ENCODE measurements at places on chromosomes 7 and 10.

DNA sequence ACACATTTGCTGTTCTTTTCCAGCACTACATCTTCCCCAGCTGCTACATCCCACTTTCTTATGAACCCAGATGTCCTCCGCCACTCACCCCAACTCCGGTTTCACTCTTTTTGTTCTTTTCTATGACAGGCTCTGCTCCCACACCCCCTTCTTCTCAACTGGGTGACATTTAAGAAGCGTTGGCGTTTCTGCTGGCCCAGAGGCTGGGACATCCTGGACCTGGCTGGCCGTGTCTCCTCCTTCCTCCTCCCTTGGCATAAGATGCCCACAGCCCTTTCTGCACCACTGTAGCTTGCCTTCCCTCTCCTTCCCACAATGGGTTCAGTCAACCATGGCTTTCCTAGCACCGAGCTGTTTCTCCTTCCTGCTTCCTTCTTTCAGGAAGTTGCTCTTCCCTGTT, 9.4 kb upstream of the CALML5 start:
- no peak for DNase-seq

GRCh38 chr10:22693371-22693784, 21.0 kb downstream of the PIP4K2A start:
- peak; percentile 29 for DNase-seq

DNA sequence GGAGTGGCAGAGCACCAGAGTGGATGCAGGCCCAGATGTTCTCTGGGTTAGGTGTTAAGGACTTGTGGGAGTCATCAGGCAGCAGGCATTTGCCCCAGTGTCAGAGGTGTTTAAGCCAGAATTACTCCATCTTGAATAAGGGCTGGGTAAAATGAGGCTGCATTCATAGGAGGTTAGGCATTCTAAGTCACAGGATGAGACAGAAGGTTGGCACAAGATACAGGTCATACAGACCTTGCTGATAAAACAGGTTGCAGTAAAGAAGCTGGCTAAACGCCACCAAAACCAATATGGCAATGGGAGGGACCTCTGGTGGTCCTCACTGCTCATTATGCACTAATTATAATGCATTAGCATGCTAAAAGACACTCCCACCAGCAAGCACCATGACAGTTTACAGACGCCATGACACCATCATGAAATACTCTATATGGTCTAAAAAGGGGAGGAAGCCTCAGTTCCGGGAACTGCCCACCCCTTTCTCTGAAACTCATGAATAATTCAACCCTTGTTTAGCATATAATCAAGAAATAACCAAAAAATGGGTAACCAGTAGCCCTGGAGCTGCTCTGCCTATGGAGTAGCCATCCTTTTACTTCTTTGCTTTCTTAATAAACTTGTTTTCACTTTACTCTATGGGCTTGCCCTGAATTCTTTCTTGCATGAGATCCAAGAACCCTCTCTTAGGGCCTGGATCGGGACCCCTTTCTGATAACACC, 882 bp upstream of the LRRC61 start:
- DNase-seq, result peak; percentile 71

- DNase-seq, result no peak
These were observed 143.5 kb downstream of the NEURL1 start for GRCh38 chr10:103637011-103637410.

GRCh38 chr7:36967387-36967786, 243.1 kb upstream of the AOAH start:
- DNase-seq, result peak; percentile 67

DNA sequence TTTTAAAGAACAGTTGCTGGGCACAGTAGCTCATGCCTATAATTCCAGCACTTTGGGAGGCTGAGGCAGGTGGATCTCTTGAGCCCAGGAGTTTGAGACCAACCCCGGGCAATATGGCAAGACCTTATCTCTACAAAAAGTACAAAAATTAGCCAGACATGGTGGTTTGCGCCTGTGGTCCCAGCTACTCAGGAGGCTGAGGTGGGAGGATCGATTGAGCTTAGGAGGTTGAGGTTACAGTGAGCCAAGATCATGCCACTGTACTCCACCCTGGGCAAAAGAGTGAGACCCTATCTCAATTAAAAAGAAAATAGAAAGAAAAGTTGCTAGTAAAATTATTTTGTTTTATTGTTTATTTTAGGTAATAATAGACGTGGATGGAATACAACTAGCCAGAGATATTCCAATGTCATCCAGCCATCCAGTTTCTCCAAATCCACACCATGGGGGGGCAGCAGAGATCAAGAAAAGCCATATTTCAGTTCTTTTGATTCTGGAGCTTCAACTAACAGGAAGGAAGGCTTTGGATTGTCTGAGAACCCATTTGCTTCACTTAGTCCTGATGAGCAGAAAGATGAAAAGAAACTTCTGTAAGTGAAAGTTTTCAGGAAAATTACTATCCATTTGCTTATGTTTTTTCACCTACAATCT, 3.0 kb downstream of the NUP42 start:
- DNase-seq, result no peak

DNA sequence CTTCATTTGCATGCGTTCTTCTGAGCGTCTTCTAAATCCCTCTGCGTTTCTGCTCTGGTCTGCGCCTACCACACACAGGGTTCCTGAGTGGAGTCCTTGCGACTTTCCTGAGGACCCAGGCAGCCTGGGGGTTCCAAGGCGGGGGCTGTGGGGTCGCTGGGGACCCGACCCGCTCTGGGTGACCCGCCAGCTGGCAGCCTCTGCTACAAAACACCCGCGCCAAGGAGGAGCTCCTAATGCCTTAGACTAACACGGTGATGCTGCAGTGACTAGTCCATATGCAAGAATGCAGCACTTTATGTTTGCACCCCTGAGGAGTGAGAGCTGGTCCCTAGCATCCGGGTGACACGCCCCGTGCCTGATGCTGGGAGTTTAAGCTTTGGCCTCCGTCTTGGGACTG, 367.0 kb upstream of the POM121L12 start:
- DNase-seq, result no peak

DNA sequence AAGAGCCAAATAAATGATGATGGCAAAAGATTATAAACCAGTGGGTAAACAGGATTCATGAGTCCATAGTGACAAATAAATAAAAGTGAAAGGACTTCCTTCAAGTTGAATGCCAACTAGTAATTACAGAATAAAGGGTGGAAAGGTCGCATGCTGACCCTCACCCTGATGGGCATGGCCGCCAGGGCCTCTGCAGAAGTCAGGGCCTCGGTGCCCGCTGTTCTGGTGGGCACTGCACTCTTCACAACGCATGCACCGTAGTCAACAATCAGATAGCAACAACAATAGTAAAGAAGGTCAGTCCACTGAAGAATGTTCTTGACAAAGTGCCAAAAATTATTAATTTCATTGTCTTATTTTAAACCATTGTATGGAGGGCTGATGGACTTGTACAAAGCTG, 123.2 kb upstream of the LANCL2 start:
- DNase-seq, result no peak

GRCh38 chr7:28155964-28156363, 24.6 kb downstream of the JAZF1 start:
- no peak for DNase-seq

DNA sequence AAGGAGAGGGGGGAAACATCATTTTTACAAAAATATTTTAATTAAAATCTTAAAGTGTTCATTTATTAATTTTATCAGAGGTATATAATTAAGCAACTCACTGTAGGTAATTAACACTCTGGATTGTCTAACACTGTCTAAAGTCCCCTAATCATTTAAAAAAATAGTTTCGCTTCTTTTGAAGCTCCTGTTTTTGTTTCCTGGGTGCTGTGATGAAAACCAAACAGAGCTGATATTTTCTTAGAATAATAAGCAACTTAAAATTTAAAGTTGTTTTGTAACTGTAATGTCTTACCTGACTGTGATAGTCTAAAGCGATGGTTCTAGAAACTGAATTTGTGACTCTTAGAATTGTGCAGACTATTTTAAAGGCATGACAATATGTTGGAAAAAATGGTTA, 961.0 kb downstream of the GATA3 start:
- DNase-seq, result no peak

DNA sequence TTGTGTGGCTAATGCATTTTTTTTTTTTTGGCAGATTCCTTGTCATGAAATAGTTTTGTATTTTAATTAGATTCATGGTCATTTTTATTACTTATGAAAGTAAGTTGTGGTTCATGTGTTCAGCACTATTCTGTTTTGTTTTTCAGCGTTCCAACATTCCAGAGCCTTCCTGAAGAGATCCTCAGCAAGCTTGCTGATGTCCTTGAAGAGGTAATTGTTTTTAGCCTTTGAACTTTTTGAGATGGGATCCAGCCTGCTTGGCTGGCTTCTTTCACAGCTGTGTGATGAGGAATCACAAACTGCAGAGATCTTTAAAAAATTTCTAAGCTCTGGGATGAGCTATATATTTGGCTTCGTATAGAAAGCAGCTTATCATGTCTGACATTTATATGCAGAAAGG, 208.0 kb upstream of the CSTF2T start:
- DNase-seq, result no peak

DNA sequence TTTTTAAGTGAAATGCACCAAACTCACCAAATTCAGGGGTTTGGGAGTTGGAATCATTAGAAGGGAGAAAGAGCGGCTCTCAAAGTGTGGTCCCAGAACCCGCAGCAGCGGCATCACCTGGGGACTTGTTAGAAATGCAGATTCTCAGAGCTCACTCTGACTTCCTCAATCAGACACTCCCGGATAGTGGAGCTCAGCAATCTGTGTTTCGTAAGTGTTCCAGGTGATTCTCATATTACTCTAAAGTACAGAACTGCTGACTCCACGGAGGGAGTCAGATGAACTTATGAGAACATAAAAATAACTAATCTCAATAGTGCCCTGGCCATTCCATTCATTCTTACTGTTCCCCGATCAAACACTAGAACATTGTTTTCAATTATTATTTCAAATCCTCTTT, 358.7 kb upstream of the MYO3A start:
- DNase-seq, result no peak

DNA sequence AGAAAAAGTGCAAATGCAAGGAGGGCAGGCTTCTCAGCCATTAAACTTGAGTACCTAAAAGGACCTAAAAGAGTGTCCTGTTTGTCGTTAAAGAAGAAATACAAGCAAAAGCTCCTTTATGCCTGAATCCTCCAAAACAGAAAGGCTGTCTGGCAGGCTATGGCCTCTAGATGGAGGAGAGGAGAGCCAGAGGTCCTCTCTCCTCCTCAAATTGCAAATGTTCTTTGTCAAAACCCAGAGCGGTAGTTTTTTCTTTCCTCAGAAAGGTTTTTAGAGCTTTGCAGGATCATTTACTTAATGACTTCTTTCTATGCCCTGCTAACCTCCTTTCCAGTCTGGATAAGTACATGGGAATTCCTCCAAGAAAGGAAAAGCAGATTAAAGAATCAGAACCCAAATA, 1.9 kb upstream of the SORCS1 start:
- DNase-seq, result no peak

GRCh38 chr10:109852475-109853037, 70.8 kb downstream of the XPNPEP1 start:
- DNase-seq, result peak; percentile 43

- no peak for DNase-seq
These were observed 56.3 kb upstream of the TMEM72 start for GRCh38 chr10:44854693-44855350.

DNA sequence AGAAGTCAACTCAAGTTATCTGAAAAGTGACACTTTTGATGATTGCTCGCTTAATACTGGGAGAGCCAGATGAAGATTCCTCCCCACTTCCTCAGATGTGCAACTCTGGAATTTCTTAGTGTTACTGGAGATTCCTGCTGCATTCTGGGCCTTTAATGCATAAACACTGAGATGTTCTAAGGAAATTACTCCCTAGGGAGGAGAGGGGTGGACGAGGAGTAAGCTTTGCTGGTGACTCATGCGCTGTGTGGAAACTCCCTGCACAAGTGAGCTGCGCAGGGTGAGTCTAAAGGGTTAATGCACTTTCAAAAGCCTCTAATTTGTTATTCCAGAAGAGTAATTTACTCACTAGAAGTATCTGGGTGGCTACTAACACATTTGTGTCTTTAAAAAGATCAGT, 46.3 kb downstream of the EGFR start:
- peak; percentile 97 for DNase-seq

DNA sequence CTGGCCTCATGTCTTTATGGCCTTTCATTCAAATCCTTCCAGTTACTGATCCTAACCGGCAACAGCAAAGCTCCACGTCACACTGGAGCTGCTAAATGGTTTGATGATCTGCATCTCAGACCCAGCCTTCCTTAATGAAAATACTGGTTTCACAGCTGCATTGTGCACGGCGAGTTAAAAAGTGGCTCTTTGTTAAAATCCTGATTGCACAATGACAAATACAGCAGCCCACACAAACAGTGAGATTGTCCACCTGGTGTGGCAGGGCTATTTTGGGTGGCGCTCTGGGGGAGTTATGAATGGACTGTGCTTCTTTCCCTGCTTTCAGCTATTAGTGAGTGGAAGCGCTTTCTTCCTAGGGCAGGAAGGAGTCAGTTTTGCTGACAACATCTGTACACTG, 63.4 kb upstream of the C1QL3 start:
- no peak for DNase-seq

DNA sequence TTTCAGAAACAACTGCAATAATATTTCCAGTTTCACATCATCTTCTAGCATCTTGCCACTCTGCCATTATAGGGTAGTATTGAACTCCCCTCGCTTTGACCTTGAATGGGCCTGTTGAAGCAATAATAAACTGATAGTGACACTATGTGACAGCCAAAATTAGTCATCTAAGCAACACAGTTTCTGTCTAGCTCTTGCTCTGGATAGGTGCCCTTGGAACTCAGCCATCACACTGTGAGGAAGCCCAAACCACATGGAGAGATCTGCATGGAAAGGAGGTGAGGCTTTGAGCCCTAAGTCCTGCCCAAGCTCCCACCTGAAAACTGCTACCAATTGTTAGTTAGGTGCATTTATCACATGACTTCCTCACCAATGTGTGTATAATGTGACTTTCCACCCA, 18.1 kb upstream of the KCND2 start:
- no peak for DNase-seq
